Daoy (cell line): ENCODE measurements at places on chromosomes 4 and X.

GRCh38 chrX:150035531-150035930, 97.2 kb upstream of the EOLA2 start:
- peak; percentile 7 for DNase-seq

DNA sequence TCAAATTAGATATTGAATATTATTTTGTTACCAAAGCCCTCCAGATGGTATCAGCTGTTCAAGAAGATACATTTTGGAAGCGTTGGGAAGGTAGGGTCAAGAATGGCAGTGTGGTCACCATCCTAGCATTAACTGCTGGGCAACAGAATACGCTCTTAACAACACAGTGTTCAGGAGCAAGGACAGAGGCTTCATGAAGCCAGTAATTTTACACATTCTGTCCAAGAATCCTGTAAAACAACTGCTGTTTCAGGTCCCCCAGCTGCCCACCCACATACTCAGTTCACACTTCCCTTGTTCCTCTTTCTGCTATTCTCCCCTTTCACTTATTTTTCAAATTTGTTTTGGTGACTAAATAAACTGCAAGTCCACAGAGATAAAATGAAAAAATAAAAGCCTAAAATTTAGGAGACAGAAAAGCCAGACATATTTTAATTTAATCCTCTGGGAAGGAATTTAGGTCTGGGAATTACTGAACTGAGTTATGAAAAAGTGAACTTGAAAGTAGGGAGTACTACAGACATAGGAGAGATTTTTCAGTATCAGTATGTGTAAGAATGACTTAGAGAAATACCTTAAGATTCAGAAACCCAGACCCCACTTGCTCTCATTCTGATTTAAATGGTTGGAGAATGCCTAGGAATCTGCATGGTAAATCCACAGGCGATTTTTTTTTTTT, 406.7 kb downstream of the MAPK10 start:
- peak; percentile 2 for DNase-seq

DNA sequence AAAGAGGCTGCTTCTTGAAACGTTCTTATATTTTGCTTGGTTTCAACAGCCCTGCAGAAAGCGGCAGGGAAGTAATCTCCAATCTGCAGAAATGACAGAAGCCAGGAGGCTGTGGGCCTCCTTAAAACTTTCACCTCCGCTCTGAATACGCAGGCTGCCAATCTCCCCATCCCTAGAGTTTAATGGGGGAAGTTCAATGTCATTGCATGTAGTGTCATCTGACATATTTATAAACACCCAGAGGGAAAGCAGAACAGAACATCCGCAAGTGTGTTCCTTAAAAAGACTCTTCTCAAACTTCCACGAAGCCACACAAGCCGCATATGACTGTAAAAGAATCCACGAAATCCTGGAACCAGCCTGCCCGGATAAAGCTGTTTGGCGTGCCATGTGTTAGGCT, 148.8 kb upstream of the TBL1X start:
- DNase-seq = no peak

- no peak for DNase-seq
Measured at GRCh38 chr4:113987382-113987941, 8.0 kb upstream of the ARSJ start.

DNA sequence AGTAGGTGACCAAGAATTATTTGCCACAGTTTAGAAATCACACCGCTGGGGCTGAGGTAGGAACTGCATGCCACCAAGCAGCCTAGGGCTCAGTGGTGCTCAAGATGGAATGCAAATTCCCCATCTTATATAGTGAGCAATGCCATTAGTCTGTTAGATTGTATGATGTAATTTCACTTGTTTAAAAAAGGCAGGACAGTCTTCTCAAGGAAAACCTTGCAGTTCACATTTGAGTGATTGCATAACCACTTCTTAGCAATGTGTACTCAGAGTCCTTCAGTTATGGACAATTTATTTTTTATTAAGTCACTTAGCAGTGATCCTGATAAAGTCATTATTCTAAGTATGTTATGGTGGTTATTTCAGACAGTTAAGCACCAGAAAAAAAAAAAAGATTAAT, 142.9 kb upstream of the SFRP2 start:
- no peak for DNase-seq

DNA sequence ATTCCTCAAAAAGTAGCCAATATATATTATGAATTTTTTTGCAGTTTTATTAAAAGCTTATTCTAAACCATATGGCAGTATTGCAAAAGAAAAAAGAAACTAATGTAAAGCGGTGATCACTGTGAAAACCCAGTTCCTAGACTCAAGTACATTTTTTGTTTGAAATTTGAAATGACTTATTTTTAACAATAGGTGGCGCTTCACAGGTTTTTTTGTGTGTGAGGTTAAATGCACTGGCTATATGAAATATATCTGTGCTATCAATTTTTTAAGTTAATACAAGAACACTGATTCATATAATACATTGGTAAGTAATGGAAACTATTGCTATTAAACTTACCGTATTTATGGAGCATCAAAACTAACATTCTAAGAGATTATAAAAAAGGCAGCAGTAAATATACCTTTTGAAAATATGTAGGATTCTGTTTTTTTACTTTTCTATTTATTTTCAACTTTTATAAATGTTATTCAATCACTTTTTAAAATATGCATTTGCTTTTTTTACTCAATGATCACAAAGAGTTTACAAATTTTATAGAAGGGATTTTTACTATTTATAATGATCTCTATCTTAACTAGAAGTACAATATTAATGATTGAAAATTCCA, 5.6 kb upstream of the SPRY1 start:
- DNase-seq = no peak

DNA sequence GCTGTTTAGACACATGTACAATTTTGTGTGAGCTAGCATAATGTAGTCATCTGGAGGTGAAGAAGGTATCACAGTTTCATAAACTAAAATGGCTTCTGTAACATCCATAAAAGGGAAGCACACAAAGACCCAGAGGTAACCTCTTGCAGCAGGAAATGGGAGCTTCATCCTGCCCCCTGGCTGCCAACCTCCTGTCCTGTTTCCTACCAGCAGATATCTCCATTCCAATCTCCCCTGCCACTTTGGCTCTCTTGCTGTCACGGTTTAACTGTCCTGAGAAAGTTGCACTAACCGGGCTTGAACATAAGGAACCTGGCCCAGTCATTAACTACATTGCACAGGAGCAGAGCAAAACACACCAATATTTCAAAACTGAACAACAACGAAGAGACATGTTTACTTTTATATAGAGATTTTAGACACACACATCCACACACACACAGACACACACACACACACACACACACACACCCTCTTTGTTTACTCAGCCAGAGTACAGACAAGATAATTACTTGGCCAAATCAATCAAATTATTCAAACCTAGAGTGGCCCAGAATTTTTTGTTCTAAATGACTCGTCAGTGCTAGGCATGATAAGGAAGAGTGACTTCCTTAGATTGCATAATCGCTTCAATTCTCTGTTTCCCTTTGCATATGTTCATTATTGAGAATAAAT, 24.2 kb downstream of the MID2 start:
- DNase-seq = peak; percentile 3

- DNase-seq = peak; percentile 5
Measured at GRCh38 chr4:172776203-172776861, 392.3 kb upstream of the GALNT7 start.

DNA sequence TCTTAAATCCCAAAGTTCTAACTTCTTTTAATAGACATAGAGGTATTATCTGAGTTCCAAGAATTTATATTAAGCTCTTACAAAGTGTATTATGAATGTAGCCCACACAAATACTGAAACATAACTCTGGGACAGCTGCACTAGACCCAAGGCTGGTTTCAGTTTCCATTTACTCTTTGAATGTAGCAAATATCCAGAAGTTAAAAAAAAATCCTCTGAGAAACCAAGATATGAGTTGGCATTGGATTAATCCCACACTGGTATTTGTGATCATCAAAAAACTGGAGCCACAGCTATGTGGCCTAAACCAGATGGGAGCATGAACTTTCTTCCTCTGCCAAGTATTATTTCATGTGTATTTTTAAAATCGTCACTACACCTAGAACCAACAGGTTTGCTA, 23.6 kb upstream of the SMPX start:
- peak; percentile 8 for DNase-seq

GRCh38 chr4:71241501-71242288, 97.1 kb upstream of the SLC4A4 start:
- DNase-seq = no peak

DNA sequence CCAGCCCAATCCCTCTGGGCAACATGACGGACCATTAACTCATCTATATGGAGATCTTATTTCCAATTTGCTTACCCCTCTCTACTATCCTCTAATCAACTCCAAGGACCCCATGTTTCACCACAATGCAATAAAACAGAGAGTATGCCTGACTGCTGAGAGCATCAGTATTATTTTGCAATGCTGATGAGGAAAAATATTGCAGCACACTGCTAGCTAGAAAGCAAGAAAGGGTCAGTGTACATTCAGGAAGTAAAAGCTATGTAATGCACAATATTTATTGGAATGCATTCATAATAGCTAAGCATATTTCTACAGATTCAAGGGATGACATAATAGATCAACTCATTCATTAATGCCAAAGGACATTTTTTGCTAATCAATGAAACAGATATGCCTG, 33.2 kb downstream of the ARAP2 start:
- DNase-seq = no peak

DNA sequence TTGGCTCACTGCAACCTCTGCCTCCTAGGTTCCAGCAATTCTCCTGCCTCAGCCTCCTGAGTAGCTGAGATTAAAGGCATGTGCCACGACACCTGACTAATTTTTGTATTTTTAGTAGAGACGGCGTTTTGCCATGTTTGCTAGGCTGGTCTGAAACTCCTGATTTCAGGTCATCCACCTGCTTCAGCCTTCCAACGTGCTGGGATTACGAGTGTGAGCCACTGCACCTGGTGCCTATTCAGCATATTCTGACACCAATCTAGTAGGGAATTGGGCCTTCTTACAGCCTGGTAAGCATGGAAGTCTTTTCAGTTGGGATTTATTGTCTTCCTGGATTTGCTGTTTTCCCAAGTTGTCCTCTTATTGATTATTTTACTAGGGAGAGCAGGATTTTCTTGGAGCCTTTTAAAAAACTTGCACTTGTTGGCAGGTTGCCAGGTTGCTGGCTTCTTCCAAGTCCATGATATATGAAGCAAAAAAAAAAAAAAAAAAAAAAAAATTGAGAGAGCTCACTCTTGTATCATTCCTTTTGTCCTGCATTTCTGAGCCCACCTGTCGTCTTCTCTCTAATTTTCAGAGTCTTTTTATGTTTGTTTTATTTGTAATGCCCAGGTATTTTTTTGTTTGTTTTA, 43.7 kb downstream of the TMPRSS11E start:
- peak; percentile 1 for DNase-seq

DNA sequence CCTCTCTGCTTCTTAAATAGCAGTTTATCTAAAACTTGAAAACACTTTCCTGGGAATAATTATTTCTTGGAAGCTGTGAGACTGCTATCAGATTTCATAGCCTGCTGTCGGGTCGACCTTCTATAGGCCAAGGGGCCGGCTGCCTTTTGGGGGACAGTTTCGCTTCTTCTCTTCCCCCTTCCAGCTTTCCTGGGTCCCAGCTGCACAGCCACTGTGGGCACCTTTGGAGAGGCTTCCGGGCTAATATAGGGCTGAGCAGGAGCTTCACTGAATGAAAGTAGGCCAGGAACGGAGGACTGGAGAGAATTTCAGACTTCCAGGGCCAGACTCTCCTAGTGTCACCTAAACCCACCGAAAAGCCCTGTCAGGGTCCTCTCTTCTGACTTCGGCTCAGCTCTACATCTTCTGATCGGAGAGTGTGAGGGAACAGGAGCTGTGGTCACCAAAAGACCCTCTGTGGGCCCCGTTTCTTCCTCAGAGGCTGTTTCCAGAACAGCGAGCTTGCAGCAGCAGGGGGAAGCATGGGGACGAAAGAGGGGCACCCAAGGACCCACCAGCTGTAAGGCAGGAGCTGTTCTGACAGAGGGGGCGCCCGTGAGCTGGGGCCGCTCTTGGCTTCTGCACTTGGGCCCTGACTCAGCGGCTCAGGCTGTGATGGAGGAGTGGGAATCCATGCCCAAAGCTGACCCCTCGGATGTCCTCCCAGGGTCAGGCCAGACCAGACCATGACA, 620.6 kb downstream of the BCOR start:
- DNase-seq = no peak

DNA sequence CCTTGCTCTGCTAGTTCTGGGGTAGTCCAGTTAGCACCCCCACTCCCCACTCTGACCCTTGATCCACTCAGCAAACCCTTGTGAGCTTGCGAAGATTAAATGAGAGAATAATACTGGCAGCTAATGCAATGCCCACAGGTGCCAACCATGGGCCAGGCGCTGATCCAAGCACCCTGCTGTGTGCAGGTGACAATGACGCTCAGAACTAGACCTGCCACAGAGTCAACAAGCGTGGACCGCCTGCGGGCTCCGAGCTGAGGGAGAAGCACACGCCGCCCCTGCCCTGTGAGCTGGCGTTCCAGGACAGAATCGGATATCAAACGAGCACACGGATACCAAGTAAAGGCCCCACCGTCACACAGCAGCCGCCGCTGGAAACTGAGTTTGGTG, 129.2 kb downstream of the FAM53A start:
- no peak for DNase-seq

DNA sequence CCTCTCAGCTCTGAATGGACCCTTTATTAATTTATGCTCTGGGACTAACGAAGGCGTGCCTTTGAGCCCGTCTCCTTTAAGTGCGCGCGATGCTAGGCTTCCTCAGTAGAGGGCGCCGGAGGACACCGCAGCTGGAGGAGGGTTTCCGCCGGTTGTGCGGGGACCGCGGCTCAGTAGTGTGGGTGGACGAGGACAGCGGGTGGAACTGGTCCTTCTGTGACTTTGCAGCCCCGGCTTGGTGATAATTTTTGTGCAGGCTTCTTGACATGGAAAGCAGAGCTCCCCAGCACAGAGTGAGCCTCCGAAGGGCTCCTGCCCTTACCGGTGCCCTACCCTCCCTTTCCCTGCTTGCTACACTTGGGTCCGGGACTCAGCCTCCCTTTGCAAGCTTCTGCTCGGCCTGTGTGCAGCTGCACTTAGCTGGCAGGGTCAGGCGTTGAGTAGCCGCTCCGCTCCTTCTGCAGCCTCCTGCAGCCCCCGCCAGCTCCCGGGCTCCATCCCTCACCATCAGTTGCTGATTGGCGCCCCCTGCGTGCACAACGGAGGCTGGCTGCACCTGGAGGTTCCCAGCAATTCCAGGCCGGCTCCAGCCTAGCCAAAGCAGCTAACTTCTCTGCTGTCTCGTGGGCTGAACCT, 26.8 kb upstream of the BOD1L1 start:
- DNase-seq = peak; percentile 77

DNA sequence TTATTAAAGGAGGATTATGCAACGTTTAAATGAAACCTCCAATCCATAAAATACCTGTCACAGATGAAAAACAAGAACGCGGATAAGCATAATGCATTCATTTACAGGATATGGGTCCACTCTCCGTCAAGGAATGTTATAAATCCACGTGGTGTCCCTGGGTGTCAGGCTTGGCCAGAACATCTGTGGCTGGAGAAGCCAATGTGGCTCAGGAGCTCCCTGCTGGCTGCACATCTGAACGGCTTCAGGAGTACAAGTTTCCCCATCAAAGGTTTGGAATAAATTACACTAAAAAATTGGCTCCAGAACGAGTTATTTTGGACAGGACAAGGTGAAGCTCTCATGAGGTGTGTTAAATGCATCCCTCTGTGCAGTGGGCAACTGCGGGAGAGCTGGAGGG, 87.8 kb upstream of the LEF1 start:
- DNase-seq = no peak
